T follicular helper cell (primary cell): ENCODE measurements at places on chromosomes 3 and 15.
A peak's percentile ranks its signal among the peaks of the same experiment; 100 is the strongest.

DNA sequence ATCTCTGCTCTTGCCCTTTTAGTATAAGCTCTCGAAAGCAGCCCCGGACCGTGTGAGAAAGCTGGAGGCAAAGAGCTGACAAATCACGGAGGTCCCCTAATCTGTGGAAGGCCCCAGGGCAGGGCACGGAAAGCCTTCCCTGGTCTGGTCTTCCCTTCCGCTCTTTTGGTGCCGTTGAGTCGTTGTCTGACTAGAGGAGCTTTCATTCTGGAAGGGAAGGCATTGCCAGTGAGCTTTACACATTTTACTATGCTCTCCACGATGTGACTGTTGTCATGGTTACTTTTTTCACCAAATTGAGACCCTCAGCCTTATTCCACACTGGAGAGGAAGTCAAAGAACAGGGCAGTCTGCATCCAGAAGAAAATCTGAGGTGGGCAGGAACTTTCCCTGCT is 71.7 kb downstream of the CYP19A1 start:
- DNase-seq = no peak

DNA sequence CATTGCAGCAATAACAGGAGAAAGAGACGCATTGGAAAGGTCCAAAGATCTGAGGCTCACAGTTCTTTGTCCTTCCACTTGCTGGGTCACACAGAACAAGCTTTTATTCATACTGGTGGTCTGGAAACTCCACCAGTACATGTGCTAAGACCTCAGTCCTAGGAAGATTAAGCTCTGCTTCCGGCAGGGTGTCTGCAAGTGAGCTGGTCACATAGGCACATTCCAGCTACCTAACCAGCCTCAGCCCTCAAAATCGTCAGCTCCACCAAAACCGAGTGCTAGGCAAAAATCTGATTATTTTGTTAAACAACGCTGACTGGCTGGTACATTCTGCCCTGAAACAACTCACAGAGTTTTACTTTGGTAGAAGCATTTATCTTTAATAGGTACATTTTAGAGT is 2.2 kb downstream of the ZBED2 start:
- no peak for DNase-seq

GRCh38 chr3:148839805-148840204 is 12.2 kb downstream of the CPB1 start:
- DNase-seq = no peak

DNA sequence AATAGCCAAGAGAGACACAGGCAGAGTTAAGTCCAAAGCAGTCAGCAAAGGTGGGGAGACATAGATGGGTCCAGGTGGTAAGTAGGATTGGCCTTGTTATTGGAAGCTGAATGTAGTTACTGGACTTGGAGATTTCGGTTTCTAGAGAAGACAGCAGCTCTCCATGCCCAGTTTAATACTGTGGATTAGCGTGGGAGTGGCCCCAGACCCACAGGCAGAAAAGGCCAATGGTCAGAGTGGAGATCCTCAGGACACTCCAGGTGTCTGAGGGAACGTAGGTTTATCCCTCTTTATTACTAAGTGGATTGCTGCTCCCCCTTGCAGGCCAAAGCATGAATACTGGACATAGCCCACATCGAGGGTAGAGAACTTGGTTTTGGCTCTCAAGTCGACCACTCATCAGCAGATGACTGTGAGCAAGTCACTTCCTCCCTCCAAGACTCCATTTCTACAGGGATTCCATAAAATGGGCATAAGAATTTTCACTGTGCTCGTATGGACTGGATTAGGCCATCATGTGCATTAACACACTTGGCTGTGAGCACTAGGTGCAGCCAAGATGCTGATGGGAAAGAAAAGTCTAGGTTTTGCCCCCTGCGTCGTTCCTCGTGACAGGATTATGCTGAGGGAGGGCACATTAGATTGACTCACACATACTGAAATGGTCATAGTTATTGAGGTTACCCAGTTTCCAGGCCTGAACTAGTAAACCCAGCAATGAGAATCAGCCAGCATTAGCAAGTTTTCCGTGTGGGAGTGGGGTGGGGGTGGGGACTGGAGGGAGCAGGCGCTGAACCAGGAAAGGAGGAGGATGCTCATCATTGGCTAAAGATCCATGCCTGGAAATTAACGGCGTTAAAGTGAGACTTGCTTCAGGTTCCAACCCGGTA is 225.2 kb upstream of the TPRG1 start:
- no peak for DNase-seq

GRCh38 chr15:81375461-81375860 is 1.4 kb upstream of the TMC3 start:
- DNase-seq = no peak

DNA sequence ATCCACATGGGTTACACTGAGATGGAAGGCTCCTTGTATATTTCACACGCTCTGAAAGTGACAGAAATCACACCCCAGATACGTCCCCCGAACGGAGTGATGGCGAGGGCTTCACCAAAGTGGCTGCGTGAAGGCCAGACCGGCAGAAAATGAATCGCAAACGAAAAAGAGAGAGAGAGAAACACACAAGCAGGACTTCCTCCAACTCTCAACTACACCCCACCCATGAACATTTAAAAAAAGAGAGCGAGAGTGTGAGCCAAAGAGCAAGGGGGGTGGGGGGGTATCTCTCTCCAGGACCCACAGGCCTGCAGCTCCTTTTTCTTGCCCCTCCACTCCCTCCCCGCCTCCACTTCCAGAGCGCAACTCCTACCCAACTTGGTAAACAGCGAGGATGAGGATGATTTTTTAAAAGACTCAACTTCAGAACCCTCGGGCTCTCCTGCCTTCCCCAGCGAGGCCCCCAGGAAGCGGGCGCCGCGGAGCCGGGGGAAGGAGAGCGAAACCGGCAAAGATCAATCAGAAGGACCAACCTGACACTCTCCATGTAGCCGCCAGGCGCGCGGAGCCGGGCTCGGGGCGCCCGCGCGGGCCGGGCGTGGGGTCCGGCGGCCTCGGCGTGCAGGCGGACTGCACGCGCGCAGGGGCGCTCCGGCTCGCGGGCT is 519.1 kb downstream of the FOXP1 start:
- peak; percentile 52 for DNase-seq

DNA sequence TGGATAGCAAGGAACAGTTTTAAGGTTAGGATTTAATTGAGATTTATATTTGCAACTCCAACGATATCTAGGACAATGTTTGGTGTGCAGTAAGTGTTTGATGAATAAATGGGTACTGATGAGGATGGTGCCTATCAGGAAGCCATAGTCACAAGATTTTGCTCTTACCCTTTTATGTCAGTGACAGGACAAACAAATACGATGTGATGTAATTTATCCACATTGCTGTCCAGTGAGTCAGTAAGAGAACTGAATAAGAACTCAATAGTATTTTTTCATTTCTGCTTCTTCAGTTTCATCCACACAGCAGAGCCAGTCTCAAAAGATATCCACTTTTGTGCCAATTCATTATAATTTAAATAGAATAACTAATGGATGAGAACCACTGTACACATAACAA is 18.5 kb downstream of the C3orf85 start:
- DNase-seq = no peak

DNA sequence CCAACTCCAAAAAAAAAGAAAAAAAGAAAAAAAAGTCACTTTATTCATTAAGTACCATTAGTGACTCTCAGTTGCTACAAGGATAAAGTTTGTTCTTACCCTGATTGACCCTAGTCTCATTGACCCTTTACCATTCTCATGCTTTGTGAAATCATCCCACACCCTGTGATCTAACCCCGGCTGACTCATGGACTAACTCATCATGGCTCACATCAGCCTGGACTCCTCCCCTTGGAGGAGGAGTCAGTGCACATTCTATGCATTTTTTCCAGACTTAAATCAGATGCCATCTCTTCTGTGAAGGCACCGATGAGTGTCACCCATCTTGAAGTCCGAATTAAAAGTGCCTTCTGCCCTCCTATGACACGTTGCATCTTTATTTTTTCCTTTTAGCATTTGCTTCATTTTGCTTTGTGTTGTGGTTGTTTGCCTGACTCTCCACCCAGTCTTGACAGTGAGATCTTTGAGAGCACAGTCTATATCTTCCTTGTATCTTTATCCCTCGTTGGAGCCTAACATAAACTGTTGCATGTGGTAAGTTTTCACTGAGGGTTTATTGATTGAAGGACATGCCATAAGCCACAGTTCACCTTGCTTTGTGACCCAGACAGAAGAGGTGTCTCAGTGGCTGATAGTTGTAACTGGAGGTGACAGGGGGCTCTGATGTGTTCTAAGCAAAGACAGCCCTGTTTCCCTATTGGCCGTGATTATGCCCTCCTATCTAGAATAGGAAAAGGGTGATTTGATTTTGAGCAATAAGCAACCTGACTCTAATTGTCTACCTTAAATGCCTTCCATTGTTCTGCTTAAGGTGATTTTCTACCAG is 72.1 kb downstream of the IL1RAP start:
- DNase-seq = no peak

DNA sequence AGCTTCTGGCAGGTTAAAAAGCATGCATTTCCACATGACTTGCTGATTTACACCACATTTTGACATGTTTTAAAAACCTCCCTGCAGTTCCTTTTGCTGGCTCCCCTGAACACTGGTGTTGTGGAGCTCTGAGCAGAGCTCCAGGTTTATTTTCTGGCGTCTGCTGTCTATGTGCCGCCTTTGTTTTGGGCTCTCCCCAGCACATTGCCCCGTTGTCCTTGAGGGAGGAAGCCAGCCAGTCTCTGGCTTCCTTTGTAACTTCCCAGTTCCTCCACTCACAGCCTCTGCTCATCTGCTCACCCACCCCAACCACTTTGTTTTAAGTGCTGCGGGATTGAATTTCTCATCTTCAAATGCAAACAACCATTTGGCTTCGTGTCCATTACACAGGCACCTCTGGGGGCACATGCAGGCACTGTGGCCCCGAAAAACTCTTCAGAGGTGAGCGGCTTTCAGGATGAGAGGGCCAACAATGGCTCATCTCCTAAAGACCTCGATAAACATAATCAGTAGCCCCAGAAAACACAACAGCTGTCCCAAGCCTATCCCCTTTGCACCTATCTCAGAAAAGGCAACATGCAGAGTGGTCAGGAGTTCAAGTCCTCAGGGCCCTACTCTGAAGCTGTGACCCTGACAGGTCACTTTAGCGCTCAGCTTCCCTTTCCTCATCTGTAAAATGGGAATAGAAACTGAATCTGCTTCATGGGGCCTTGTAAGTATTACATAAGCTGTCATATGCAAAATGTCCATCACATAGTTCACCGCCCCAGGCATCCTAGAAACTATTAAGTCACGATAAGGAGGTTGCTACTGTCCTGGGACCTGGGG is 1.3 kb upstream of the MEF2A start:
- DNase-seq = no peak

- DNase-seq = no peak
Observed at GRCh38 chr3:159840703-159841299, 147.8 kb upstream of the IL12A start.

GRCh38 chr3:71130471-71131374 is 452.8 kb downstream of the FOXP1 start:
- peak; percentile 62 for DNase-seq
